ENCODE measurements at places on chromosomes 7 and 10.

GRCh38 chr7:112360681-112361080 lies 89.6 kb upstream of the IFRD1 start:
- no peak for DNase-seq

GRCh38 chr7:34851431-34851830 lies 185.9 kb downstream of the DPY19L1 start:
- no peak for DNase-seq

DNA sequence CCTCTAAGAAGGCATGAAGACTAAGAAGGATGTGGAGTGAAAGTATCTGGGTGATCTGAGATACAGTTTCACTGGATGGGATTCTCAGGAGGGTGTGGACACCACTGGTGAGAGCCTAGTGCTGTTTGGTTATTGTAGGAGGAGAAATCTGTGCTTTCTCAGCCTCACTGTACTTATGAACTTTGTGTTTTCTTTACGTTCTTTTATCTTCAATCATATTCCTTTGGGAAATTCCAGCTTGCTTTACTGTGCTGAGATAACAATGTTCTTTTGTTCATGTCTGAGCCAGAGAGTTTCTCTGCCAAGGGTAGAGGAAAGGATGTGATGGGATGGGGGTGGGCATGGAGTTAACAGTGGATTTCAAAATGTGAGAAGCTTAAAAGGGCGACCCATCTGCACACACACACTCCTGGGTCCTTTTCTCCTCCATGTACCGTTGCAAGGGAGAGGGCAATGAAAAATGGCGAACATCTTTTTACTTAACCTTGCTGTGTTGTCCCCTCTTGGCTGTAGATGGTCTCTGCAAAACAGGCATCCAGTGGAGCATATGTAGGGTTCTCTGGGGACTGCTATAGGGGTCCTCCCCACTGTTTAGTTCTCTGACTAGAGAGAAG lies 25.0 kb upstream of the TAX1BP1 start:
- peak; percentile 34 for DNase-seq

DNA sequence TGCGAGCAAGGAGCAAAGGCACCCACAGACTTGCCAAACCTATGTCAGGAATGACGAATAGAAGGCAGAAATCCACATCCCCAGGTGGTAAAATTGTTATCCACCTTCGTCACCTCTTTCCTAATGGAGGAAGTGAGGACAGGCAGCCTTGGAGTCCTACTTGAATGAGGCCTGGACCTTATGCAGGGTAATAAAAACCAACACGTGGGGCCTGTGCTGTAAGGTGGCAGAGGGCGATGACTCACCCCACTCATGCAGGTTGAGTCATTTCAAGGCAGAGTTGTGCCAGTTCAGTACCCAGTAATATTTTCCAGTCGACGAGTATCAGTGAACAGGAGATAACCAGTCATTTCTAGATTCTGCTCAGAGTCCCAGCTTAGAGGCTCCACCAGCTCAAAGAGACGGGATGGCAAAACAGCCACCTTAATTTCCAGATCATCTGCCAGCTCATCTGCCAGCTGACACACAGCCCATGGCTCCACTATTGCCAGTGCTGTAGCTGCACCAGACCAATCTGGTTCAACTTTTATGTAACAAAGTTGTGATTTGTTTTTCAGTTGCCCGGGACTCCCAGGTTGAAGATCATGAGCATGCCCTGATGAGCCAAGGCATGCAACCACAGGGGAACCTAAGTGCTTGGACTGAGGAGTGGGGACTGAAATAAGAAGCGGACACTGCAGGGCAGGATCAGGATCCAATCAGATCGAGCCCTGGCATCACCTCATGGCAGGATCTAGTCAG lies 176.2 kb upstream of the ITGB1 start:
- no peak for DNase-seq

- DNase-seq = no peak
These were observed 2.2 kb downstream of the PLPP4 start for GRCh38 chr10:120459185-120459584.

- no peak for DNase-seq
These were observed 43.8 kb downstream of the DPCD start for GRCh38 chr10:101631821-101632475.

DNA sequence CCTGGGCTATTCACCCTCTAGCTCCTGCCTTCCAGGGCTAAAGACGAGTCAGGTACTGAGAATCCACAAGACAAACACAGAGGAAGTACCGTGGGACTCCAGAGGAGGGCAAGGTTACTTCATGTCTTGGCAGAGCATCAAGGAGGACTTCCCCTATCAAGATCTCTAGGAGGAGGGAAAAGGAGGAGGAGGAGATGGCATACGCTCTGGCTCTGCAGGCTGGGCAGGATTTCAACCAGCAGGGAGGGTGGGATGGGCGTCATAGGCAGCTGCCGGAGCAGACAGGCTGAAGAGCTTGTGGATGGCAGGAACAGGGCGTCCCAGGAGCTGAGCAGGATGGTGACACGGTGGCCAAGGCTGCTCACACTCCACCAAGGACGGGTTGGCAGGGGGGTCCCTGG lies 21.3 kb downstream of the MDH2 start:
- peak; percentile 59 for DNase-seq

- DNase-seq = no peak
These were observed 131.9 kb downstream of the NRCAM start for GRCh38 chr7:108324053-108325038.

DNA sequence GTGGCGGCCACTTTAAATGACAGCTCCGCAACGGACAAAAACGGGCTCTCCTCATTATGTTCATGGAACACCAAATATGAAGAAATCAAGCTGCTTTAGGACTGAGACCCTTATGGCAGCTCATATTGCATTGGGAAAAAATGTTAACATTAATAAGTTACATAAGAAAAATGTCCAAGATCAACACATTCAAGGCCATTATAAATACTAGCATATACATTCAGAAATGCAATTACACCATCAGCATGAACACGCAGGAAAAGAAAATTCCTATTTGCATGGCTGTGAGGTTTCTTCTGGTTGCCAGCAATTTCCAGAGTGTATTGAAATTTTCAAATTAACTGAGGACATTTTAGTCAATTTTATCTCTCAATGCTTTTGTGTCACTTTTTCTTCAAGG lies 374.1 kb upstream of the NRP1 start:
- no peak for DNase-seq

- DNase-seq = no peak
These were observed at the start of gene BMPER for GRCh38 chr7:33905389-33906032. Gene BMPER (plus strand): TSS chr7:33905539. CDS start chr7:33905614, 75 bp downstream.

DNA sequence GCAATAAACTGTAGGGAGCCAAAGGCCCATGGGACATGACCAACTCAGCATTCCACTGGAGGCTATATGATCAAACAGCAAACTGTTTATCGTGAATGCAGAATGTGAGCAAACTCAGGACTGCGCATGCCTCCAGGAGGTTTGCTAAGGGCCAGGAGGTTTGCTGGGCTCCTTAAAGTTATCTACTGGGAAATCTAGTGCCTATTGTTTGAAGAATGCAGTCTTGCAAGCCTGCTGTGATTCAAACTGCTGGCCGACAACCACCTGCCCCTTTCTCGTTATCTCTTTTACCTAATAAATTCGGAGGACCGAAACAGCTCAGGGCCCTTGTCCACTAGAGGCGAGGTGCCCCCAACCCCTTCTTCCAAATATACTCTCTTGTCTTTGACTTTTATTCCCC lies 404.1 kb downstream of the KCNMA1 start:
- DNase-seq = no peak

GRCh38 chr10:47397256-47397655 lies 13.2 kb upstream of the ZNF488 start:
- no peak for DNase-seq

DNA sequence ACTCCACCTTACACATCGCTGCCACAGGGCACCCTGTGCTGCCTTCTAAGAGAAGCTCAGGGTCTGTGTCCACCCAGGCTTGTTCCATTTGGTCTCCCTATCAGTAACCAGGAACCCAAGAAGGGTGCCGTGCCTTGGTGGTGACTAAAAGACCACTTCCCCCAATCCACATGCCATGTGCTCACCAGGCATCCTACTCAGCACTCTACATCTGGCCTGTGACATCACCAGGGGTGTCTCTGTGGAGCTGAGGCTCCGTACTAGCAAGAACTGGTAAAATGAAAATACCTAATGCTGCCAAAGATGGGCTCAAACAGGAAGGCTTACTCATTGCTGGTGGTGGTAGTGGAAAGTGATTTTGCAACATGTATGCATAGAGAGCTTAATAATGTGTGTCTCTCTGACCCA lies 19.0 kb upstream of the C10orf71 start:
- no peak for DNase-seq

DNA sequence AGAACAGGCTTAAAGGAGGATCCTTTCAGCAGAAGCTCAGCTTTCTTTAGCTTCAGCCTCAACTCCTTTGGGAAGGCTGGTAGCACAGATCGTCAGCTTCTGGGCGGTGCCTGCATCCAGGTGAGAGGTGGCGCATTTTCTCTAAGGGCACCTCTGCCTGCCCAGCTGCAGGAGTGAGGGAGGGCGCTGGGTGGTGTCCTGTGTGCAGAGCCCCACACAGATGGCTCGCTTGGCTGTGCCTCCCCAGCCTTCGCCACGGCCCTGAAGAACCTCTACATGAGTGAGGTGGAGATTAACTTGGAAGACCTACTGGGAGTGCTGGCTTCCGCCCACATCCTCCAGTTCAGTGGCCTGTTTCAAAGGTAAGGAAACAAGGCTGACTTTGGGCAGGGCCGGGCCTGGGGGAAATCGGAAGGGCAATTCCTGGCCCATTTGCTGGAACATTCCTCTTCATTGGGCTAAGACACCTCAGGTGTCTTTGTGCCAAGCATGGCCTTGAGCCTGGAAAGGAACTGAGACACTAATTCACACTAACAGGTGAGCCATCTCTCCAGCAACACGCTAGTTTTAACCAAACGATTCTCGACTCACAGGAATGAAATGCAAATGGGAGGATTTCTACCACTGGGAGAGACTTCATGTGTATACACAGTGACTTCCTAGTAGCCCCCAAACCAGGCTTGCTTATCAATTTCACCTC lies 19.9 kb downstream of the BTBD16 start:
- no peak for DNase-seq

- DNase-seq = no peak
These were observed 2.6 kb upstream of the CH25H start for GRCh38 chr10:89209718-89210117.

GRCh38 chr7:90980545-90980944 lies 283.7 kb upstream of the FZD1 start:
- DNase-seq = no peak

DNA sequence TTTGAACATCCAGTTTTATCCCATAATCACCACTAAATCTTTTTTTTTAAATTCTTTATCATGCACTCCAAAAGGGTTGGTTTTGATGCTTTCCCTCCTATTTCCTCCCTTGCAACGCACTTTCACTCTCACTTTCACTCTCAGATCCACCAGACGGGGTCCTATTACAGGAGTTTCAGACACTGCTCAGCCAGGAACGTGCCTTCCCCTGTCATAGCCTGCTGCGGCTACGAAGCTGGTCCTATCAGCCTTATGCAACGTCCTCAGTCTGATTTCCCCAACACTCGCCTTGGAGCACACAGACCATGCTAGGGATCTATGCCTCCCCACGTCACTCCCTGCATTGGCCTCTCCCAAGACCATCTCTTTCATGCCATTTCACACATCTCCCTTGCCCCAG lies 23.4 kb downstream of the ZPBP start:
- DNase-seq = no peak

GRCh38 chr10:88361995-88362807 lies 220.9 kb downstream of the RNLS start:
- DNase-seq = no peak

- no peak for DNase-seq
These were observed 554.2 kb downstream of the DNAJB6 start for GRCh38 chr7:157890921-157891401.

Measured in muscle of back (tissue), 13 donors.